ENCODE measurements at places on chromosomes 5 and 9.

DNA sequence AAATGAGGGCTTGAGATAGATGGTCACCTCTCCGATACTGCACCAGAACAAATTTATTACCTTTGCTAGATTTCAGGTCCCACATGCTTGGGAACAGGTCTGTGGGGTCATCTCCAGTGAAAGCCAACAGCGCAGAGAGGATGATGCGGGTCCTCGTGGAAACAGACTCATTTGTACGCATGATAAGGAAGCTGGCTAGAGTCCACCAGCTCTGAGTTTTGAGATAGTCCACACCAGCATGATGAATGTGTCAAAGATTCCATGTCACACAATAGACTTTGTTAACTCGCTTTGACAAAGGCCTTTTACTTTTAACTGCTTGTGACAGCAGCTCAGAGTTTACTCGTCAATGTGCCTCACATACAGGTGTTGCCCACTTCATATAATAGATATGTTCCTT is 105.4 kb upstream of the TBCA start:
- DNase-seq: no peak

- peak; percentile 18 for DNase-seq
Measured at GRCh38 chr5:34009610-34010009, 1.8 kb upstream of the AMACR start.

DNA sequence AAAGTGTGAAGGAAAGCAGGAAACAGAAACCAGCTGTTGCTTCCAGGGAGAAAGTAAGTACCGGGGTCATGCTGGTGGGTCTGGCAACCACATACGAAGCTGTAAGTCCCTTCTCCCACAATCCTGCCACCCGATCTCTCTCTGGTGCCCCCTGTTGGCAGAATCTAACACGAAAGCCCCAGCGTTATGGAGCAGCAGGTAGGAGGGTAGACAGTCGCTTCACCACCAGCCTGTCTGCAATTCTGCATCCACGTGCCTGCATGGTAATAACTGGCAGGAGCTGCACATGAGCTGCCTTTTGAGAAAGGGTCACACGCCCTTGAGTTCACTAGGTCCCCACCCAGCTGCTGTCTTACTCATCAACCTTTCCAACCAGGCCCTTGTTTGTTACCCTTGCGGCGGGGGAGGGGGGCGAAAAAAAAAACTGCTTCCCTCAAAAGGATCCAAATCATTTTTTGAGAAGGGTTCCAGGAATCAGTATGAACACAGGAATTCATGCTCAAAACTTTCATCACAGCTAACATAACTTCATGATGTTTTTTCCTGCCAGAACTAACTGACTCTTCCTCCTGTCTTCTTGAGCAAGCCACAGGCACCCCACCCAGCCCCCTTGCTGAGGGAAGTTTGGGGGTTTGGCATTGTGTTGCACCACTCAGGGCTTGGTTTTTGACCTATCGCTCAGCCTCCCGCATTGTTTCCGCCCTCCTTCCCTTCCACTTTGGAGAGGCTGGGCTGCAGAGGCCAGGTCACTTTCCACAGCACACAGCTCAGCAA is 19.6 kb upstream of the TMEM252 start:
- no peak for DNase-seq

DNA sequence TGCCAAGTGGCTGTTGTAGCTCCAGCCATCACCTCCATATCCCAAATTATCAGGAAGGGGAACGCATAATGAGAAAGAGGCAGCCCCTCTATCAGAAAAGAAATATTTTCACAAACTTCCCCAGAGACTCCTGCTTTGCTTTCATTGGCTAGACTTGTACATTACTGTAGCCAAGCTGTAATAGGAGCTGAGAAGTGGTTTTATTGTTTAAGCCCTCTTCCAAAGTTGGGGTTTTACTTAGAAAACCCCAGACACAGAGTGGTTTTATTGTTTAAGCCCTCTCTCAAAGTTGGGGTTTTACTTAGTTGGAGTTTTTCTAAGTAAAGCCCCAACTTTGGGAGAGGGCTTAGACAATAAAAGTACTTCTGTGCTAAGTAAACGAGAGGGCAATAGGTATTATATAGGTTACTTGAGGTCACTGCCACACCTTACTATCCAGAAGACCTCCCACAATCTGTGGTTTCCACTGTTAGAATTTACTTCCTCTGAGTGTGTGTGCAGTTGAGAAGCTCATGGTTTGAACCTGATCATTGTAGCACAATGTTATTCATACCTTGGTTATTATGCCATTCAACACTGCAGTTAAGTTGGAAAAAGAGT is 215.7 kb upstream of the OTULINL start:
- peak; percentile 48 for DNase-seq

GRCh38 chr5:79878721-79879336 is 112.2 kb downstream of the MTX3 start:
- DNase-seq: no peak

DNA sequence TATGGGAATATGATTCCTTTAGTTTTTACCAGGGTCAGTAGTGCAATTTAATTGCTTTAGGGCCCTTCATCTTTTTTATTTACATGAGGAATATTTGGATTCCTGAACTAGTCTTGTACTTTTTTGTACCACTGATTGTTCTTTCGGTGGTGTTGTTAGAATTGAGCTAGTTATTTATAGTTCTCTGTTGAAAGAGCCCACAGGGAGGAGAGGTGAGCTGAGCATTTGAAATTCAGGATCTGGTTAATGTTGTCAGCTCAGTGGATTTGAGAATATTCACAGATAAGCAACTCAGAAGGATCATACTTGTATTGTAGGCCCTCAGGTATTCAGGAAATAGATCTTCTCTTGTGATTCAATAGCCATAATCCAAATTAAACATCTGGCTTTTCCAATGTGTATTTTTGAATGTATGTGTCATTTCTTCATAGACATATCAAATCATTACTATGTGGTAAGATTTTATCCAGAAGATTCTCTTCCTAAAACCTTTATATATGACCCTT is 613.2 kb downstream of the ISL1 start:
- no peak for DNase-seq

DNA sequence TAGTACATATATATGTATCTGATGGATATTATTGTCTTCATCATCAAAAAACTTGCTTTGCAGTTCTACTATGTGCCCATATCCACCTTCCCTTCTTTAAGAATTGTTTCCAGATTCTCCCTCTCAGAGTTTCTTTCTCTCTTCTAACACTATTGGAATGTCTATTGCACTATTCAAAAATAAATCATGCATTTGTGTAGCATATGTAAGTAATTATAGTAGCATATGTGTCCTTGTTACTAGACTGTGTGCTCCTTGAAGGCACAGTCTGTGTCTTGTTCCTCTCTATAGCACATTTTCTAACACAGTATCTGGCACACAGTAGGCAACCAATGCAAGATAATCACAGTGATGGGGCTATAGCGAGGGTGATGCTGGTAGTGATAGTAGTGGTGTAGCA is 43.4 kb upstream of the TRIM32 start:
- no peak for DNase-seq

DNA sequence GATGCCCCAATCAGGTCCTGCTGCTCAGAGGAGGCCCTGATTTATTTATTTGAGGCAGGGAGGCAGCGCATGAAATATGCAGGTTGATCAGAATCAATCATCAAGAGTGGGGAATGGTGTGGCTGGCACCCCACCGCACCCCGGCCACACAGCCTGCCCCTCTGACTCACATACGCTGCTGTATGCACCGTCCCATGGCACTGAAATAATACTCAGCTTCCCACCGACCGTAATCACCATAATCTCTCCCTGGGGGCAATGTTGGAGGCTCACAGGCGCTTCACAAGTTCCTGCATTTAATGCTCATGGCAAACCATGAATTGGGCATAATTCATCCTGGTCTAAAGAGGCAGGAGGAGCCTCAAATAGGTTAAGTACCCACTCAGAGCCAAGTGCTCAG is 141.2 kb upstream of the TBC1D2 start:
- DNase-seq: peak; percentile 19

GRCh38 chr9:115278326-115279035 is 160.5 kb upstream of the TNC start:
- no peak for DNase-seq

DNA sequence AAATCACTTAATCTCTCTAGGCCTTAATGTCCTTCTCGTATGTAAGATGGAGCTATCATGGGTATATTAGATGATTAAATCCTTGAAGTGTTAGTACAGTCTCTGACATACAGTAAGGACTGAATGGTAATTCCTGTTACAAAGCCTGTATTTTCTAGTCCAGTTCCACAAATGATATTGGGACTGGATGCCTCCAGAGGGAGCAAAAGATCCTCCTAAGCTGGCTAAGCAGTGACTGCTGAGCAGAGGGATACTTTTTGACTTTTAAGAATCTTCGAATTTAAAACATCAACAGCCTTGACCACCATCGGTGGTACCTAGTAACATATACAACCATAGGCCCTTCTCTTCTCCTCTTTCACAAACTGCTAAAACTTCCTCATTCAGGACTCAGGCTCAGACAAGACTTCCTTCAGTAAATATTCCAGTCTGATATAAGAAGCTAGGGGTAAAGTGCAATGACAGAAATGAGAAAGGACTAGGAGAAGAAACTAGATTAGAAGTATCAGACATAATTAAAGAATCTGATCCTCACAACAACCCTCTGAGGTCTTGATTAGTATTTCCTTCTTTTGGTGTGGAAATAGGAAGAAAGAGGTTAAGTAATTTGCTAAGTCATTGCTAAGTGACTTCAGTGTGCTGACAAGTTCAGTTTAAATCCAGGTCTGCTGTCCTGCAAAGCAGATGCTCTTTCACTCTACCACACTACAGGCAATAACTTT is 13.9 kb downstream of the PTAR1 start:
- DNase-seq: peak; percentile 34

DNA sequence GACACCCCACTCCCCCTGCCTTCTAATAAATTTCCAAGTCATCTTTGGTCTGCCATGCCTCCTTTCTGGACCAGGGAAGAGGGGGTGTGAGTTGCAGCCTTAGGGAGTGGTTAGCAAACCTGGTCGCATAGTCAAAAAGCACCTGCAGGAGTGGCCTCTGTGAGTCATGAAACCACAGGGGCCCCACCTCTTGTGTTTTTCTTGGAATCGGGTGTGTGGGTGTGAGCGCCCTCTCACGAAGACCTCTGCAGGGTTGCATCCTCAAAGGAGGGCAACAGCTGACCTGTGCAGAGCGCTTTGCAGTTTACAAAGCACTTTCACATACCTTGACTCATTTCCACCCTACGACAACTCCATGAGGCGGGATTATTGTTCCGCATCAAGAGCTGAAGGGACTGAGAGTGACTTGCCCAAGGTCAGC is 36.8 kb upstream of the TEX48 start:
- peak; percentile 92 for DNase-seq

DNA sequence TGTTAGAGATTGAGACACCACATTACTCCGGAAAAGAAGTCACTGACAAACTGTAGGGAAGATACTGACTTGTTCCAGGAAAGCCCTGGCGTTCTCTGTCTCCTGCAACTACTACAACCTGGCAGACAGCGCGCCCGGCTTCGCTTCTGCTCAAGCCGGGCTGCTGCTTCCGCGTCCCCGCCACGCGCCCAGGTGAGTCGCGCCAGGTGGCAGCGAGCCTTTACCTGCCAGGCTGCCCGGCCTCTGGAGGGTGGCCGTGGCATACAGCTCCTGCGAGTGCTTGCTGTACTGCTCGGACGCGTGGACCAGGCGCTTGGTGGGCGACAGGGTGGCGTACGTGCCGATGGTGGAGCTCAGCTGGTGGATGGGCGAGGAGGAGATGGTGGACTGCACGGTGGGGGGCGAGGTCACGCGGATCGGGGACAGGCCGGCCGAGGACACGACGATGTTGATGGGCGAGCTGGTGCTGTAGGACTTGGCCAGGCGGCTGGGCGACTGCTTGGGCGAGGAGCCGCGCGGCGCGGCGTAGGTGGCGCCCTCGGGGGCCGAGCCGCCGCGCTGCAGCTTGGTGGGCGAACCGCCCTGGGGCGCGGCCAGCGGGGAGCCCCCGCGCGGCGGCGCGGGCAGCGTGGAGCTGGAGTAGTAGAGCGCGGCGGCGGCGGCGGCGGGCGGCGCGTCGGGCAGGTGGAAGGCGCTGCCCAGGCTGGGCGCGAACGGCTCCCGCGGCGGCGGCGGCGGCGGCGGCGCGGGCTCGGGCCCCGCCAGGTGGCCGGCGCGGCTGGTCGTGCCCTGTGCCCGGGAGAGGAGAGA is 519.6 kb downstream of the CTNND2 start:
- peak; percentile 29 for DNase-seq

- no peak for DNase-seq
Measured at GRCh38 chr5:176362233-176362490, 598 bp upstream of the KIAA1191 start.
